ENCODE measurements at places on chromosomes 12 and 14. TPM values are rescaled to one million over a fixed set of nuclear protein-coding genes. Genes with fewer than 3 reads are reported as not detected.
A peak's percentile ranks its signal among the peaks of the same experiment; 100 is the strongest.

Gene GPR162
- total RNA-seq, result not detected

Gene TSPAN11
- not detected for total RNA-seq

Gene KRT8
- 0.51 TPM for total RNA-seq

Gene ABCC9
- not detected for total RNA-seq

Gene C12orf54
- not detected for total RNA-seq

Gene SETD3
- total RNA-seq, result 54.3 TPM

- no peaks in the 10 kb centered on the region for H3K36me3 ChIP-seq
- H3K27ac ChIP-seq, result no peak overlapping the region
- no peak for DNase-seq
- H3K4me1 ChIP-seq, result peaks cover 13% of the 10 kb centered on the region
These were observed 46.0 kb upstream of the CHST11 start for GRCh38 chr12:104410786-104411185.

GRCh38 chr12:28092396-28092795 is 97.9 kb upstream of the CCDC91 start:
- H3K4me1 ChIP-seq, result peaks cover 2% of the 10 kb centered on the region
- H3K4me3 ChIP-seq, result no peak overlapping the region
- H3K27me3 ChIP-seq, result peaks cover 8% of the 10 kb centered on the region
- no peak overlapping the region for H3K27ac ChIP-seq

DNA sequence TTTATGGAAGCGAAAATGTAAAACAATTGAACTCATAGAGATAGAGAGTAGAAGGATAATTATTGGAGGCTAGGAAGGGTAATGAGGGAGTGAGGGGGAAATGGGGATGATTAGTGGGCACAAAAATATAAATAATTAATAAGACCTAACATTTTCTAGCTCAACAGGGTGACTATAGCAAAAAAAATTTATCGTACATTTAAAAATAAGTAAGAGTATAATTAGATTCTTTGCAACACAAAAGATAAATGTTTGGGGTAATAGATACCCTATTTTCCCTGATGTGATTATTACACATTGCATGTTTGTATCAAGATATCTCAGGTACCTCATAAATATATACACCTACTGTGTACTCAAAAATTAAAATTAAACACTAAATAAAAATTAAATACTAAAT is 1070.0 kb downstream of the LRFN5 start:
- no peaks in the 10 kb centered on the region for H3K36me3 ChIP-seq
- H3K4me3 ChIP-seq, result no peak overlapping the region
- DNase-seq, result no peak
- no peaks in the 10 kb centered on the region for H3K27me3 ChIP-seq
- H3K27ac ChIP-seq, result no peak overlapping the region
- H3K4me1 ChIP-seq, result no peaks in the 10 kb centered on the region

- peaks cover 15% of the 10 kb centered on the region for H3K4me1 ChIP-seq
- no peaks in the 10 kb centered on the region for H3K27me3 ChIP-seq
- DNase-seq, result no peak
- H3K27ac ChIP-seq, result no peak overlapping the region
- H3K36me3 ChIP-seq, result no peaks in the 10 kb centered on the region
These were observed 56.5 kb upstream of the HIF1A start for GRCh38 chr14:61638595-61639387.

DNA sequence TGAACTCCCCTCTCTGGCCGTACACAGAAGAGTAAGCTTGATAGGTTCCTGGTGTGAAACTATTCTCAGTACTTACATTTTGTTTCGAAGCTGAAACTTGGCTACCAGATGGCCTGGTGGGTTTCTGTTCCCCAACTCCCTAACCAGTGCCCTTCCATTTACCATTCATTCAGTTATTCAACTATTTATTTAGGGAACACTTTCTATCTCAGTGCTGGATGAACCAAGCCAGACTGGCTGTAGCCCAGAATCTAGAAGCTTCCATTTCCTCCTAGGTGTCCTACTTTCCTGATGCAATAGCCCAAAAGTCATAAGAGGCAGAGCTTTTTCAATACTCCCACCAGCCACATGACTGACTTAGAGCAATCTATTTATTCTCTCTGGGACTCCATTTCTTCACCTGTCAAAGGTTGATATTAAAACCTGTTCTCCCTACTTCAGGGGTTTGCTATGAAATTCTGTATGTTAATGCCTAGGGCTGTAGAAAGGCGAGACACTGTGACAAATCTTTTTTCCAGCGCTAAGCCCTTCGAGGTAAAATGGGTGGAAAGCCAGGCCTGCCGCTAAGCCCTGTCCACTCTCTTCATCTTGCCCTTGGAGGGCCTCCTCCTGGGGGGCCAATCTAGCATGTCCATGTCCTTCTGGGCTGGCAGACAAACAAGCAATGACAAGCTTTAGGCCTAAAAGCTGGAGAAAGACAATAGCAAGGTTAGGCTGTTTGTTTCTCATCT is 8.1 kb upstream of the IRF2BPL start:
- H3K27ac ChIP-seq, result peak overlapping the region; percentile 99
- H3K36me3 ChIP-seq, result peaks cover 1% of the 10 kb centered on the region
- peak overlapping the region; percentile 31 for H3K4me3 ChIP-seq
- no peaks in the 10 kb centered on the region for H3K27me3 ChIP-seq

DNA sequence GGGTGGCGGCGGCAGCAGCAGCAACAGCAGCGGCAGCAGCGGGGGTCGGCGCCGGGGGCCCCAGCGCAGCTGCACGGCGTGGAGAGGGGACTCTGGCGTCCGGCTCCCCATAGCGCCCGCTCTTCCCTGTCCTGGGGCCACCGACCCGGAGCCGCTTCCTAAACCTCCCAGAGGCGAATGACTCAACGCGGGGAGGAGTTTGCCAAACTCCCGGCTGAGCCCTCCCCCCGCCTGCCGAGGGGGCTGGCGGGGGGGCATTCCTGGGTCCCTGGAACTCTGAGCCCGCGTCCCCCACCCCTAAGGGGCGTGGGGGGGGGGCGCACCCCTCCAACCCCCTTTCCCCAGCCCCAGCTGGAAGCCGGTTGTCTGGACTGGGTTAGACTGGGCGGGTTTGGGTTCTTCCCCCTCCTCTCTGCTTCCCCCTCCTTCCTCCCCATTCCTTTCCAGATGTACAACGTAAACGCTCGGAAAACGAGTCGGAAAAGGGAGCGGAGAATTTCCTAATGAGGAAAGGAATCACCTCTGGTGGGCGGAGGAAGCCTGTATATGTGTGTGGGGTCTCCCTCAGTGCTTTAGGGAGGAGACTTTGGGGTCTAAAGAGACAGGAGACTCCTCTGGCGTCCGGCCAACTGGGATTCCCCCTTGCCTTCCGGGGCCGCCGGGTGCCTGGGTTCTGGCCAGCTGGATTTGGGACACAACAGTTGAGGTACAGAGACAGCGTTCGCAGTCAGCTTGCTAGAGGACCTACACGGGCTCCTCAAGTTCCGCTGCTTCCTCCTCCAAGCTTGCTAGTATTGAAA is at the start of gene ITGA5:
TSS of gene ITGA5 (minus strand) at position 179 of the 800 bp plus-strand sequence. CDS start at position 111, 68 bp downstream.
- H3K4me1 ChIP-seq, result peaks cover 45% of the 10 kb centered on the region
- H3K36me3 ChIP-seq, result peaks cover 3% of the 10 kb centered on the region
- H3K4me3 ChIP-seq, result peak within 1 kb of the TSS; percentile 93
- no peaks in the 10 kb centered on the region for H3K27me3 ChIP-seq
- H3K27ac ChIP-seq, result peak within 1 kb of the TSS; percentile 91
- peak; percentile 63 for DNase-seq

DNA sequence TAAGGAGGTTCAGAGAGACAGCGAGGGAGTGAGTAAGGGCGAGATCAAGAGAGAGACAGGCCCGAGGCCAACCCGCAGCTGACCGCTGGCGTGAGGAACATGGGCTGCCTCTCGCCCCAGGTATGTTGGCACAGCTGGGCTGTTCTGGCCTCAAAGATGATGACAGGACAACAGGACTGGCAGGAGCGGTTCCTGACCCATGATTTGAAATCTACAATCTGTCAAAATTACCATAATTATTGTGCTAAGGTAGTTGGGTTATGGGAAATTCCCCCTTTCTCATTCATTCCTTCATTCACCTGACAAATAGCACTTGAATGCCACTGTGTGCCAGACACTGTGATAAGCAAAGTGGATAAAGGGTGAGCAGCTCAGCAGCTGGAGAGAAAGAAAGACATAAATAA is 5.1 kb upstream of the ENDOU start:
- DNase-seq, result no peak
- no peaks in the 10 kb centered on the region for H3K27me3 ChIP-seq
- no peak overlapping the region for H3K4me3 ChIP-seq
- H3K27ac ChIP-seq, result no peak overlapping the region
- H3K36me3 ChIP-seq, result no peaks in the 10 kb centered on the region

All from activated CD4-positive, alpha-beta memory T cell treated with anti-CD3 and anti-CD28 coated beads for 36 hours (primary cell).